Left ventricle myocardium inferior (tissue), 1 donor: ENCODE measurements at places on chromosomes 13 and 19. TPM values are rescaled to one million over a fixed set of nuclear protein-coding genes. Genes with fewer than 3 reads are reported as not detected.

Gene KIR2DL4
- total RNA-seq, result not detected

Gene PRODH2
- not detected for total RNA-seq

Gene CEACAM3
- total RNA-seq, result not detected

Gene BORA
- total RNA-seq, result 0.55 TPM

Gene HPN
- total RNA-seq, result 3.4 TPM

Gene LGALS7
- not detected for total RNA-seq

Gene GPR12
- 0.14 TPM for total RNA-seq

Gene VSTM2B
- not detected for total RNA-seq

Gene ERICH4
- total RNA-seq, result not detected

Gene COL4A2
- total RNA-seq, result 117 TPM

Gene KLK2
- total RNA-seq, result not detected

Gene FUT1
- 1.8 TPM for total RNA-seq

Gene CDK8
- total RNA-seq, result 11.1 TPM

Gene NKPD1
- total RNA-seq, result 0.05 TPM

Gene PRR22
- total RNA-seq, result 1.1 TPM

Gene MTUS2
- total RNA-seq, result 101 TPM

Gene NEK5
- 0.25 TPM for total RNA-seq

Gene ITM2B
- total RNA-seq, result 533 TPM
